ENCODE measurements at places on chromosomes 12 and 14. TPM values are rescaled to one million over a fixed set of nuclear protein-coding genes. Genes with fewer than 3 reads are reported as not detected.

IFI27 gene
- 2.2 TPM for total RNA-seq

PLEK2 gene
- total RNA-seq, result 1.4 TPM

CPSF6 gene
- total RNA-seq, result 80.9 TPM

TSPAN9 gene
- total RNA-seq, result 0.82 TPM

FOXG1 gene
- not detected for total RNA-seq

KRT6C gene
- not detected for total RNA-seq

OTOGL gene
- not detected for total RNA-seq

MSI1 gene
- total RNA-seq, result not detected

TDRD9 gene
- 0.17 TPM for total RNA-seq

TC2N gene
- total RNA-seq, result 138 TPM

TGM1 gene
- 3.9 TPM for total RNA-seq

- H3K27me3 ChIP-seq, result peaks cover 6% of the 10 kb centered on the region
- DNase-seq, result no peak
- no peak overlapping the region for H3K27ac ChIP-seq
- H3K4me1 ChIP-seq, result no peaks in the 10 kb centered on the region
Observed at GRCh38 chr14:69580009-69580577, 5.4 kb upstream of the CCDC177 start.

DNA sequence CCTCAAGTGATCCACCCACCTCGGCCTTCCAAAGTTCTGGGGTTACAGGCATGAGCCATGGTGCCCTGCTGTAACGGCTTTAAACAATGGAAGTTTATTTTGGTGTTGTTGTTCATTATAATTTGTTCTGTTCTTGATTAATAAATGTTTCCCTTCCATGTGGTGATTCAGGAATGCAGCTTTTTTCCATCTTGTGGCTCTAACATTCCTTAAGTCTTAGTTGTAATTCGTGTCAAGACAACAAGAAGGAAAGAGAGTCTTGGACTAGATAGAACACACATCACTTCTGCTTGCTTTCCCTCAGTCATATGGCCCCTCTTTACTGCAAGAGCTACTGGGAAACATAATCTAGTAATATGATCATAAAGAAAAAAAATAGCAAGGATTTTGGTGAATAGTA is 211.6 kb downstream of the SLC6A15 start:
- H3K4me3 ChIP-seq, result no peak overlapping the region
- no peak for DNase-seq
- no peaks in the 10 kb centered on the region for H3K36me3 ChIP-seq
- no peak overlapping the region for H3K27ac ChIP-seq
- no peaks in the 10 kb centered on the region for H3K4me1 ChIP-seq

DNA sequence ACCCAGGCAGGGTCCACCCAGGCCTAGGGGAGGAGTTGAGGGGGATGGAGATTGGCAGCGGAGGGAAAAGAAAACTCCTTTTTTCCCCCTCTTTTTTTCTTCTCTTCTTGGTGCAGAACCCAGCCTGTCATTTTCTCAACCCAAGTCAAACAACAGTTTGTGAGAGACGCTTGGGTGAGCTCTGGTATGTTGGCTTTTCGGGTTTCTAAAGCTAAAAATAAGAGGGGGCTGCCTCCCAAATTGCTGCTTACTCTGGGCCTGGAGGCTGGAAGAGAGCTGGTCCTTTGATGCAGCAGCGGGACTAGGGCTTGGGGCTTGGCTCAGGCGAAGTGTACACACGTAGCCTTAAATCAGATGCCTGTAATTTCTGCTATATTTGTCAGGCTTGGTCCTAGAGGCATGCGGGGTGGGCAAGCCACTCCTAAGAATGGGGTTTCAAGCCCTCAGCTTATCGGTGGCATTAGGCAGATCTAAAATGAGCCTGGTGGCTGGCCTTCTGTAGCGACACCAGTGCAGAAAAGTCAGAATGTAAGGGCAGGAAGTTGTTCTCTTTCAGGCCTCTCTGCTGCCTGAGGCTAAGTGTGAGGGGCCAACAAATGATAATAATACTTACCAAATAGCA is 816 bp upstream of the SLC8A3 start:
- no peak overlapping the region for H3K27ac ChIP-seq
- no peaks in the 10 kb centered on the region for H3K36me3 ChIP-seq
- no peak for DNase-seq
- H3K4me3 ChIP-seq, result no peak overlapping the region
- peaks cover 69% of the 10 kb centered on the region for H3K27me3 ChIP-seq
- H3K4me1 ChIP-seq, result peaks cover 30% of the 10 kb centered on the region

DNA sequence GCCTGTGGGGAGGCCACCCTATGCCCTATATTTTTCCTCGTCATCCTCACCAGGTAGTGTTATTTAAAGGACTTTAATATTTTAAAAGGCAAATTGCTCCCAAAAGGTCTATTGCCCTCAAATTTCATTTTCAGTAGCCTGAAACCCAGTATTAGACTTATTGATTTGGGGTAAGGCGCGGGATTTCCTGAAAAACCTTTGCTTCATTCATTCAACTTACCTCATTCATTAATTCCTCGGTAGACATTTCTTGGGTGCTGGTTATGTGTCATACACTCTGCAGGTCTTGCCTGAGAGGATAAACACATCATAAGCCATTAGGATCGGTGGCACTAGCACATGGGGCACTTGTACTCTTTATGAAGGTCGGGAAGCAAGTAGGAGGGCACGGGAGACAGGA is 99.2 kb downstream of the ARF6 start:
- H3K4me3 ChIP-seq, result no peak overlapping the region
- DNase-seq, result no peak
- H3K27ac ChIP-seq, result no peak overlapping the region
- no peaks in the 10 kb centered on the region for H3K36me3 ChIP-seq
- H3K4me1 ChIP-seq, result peaks cover 12% of the 10 kb centered on the region
- no peaks in the 10 kb centered on the region for H3K27me3 ChIP-seq

DNA sequence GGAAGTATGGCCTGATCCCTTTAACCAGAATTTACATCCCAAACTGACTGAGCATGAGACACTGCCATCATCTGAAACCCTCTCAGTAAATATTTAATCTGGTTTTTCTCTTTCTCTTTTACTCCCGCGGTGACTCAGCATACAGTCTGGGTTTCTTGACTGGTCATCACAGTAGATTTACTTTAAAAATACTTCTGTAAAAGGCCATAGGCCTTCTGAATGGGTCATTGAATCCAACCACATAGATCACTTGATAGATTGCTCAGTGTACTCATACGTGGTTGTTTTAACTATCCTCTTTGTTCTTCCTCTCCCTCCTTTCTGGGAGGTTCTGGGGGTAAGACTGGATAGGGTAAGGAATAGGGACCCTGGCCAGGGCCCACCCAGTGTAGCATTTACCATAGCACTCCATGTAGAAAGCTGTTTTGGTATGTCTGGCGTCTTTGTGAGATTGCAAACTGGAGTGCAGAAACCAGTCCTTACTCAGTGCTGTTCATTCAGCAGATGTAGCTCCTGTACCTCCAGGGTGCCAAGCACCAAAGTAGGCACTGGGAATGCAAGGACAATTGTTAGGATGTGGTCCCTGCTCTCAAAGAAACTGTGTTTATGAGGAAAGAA is 165.7 kb downstream of the SRGAP1 start:
- no peaks in the 10 kb centered on the region for H3K36me3 ChIP-seq
- no peak overlapping the region for H3K4me3 ChIP-seq
- DNase-seq, result no peak
- H3K27ac ChIP-seq, result no peak overlapping the region

GRCh38 chr12:47189728-47190127 is 110.0 kb upstream of the AMIGO2 start:
- H3K4me3 ChIP-seq, result no peak overlapping the region
- no peak overlapping the region for H3K27ac ChIP-seq
- H3K4me1 ChIP-seq, result peaks cover 58% of the 10 kb centered on the region
- no peak for DNase-seq
- H3K36me3 ChIP-seq, result peaks cover 37% of the 10 kb centered on the region

- peaks cover 95% of the 10 kb centered on the region for H3K36me3 ChIP-seq
- peak overlapping the region; percentile 61 for H3K4me3 ChIP-seq
- no peaks in the 10 kb centered on the region for H3K27me3 ChIP-seq
- H3K27ac ChIP-seq, result peak overlapping the region; percentile 99
- peaks cover 82% of the 10 kb centered on the region for H3K4me1 ChIP-seq
- no peak for DNase-seq
Observed at GRCh38 chr14:22524784-22525161, 64.3 kb downstream of the DAD1 start.

GRCh38 chr14:45891417-45892080 is 638.5 kb upstream of the MIS18BP1 start:
- H3K4me1 ChIP-seq, result no peaks in the 10 kb centered on the region
- DNase-seq, result no peak
- no peaks in the 10 kb centered on the region for H3K36me3 ChIP-seq
- no peaks in the 10 kb centered on the region for H3K27me3 ChIP-seq
- no peak overlapping the region for H3K27ac ChIP-seq

GRCh38 chr12:93135286-93136239 is 206.5 kb upstream of the EEA1 start:
- H3K4me3 ChIP-seq, result no peak overlapping the region
- H3K27me3 ChIP-seq, result no peaks in the 10 kb centered on the region
- no peak overlapping the region for H3K27ac ChIP-seq
- DNase-seq, result no peak
- no peaks in the 10 kb centered on the region for H3K4me1 ChIP-seq
- no peaks in the 10 kb centered on the region for H3K36me3 ChIP-seq

GRCh38 chr12:41302979-41303403 is 114.9 kb downstream of the PDZRN4 start:
- no peak overlapping the region for H3K27ac ChIP-seq
- DNase-seq, result no peak
- H3K4me1 ChIP-seq, result no peaks in the 10 kb centered on the region
- no peaks in the 10 kb centered on the region for H3K36me3 ChIP-seq

GRCh38 chr12:16675438-16675837 is 69.5 kb upstream of the LMO3 start:
- H3K4me1 ChIP-seq, result no peaks in the 10 kb centered on the region
- no peak for DNase-seq
- H3K36me3 ChIP-seq, result no peaks in the 10 kb centered on the region
- no peak overlapping the region for H3K27ac ChIP-seq
- no peak overlapping the region for H3K4me3 ChIP-seq
- no peaks in the 10 kb centered on the region for H3K27me3 ChIP-seq

DNA sequence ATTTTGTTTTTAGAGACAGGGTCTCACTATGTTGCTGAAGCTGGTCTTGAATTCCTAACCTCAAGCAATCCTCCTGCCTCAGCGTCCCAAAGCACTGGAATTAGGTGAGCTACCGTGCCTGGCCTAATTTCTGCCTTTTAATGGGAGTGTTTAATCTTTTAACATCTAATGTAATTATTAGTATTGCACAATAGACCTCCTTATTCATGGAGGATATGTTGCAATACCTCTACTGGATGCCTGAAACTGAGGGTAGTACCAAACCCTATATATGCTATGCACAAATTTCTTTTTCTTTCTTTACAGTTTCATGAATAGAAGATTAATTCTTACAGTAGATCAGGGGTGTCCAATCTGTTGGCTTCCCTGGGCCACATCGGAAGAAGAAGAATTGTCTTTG is 47.8 kb downstream of the MYRFL start:
- no peaks in the 10 kb centered on the region for H3K4me1 ChIP-seq
- no peaks in the 10 kb centered on the region for H3K36me3 ChIP-seq
- no peak overlapping the region for H3K4me3 ChIP-seq
- no peak overlapping the region for H3K27ac ChIP-seq
- DNase-seq, result no peak

- H3K36me3 ChIP-seq, result no peaks in the 10 kb centered on the region
- DNase-seq, result peak; percentile 59
- peaks cover 36% of the 10 kb centered on the region for H3K4me1 ChIP-seq
- no peaks in the 10 kb centered on the region for H3K27me3 ChIP-seq
- no peak overlapping the region for H3K4me3 ChIP-seq
- no peak overlapping the region for H3K27ac ChIP-seq
Observed at GRCh38 chr12:614411-614970, 48.8 kb downstream of the NINJ2 start.

DNA sequence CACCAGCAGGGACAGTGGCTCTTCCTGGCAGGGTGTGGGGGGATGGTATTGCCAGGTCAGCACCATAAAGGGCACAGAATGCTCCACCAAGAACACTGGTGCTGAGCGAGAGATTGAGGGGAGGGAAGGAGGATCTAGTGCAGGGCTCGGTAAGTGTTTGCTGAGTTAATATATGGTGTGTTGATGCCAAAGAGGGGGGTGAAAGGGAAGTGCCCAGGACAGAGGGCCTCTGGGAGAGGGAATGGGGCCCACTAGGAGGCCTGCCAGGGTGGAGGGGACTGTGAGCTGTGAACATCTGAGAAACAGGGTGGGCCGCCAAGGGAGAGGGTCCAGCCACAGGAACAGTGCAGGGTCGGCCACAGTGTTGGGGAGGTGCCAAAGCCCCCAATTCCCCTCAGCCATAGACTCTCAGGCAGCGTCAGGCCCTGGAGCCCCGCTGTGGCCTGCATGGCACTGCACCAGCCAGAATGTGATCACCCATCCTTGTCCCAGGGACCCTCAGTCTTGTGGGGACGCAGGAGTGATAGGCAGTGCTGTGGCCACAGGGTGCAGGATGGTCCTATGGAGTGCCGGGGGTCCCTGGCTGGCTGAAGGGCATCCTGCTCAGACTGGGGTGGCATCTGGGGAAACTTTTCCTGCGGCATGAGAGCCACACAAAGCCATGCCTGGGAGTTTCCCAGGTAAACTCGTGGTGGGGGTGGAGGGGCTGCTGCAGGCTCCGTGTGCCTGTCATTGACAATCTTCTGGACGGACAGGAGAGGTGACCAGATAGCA is 11.9 kb downstream of the RIN3 start:
- H3K4me1 ChIP-seq, result peaks cover 18% of the 10 kb centered on the region
- no peak overlapping the region for H3K4me3 ChIP-seq
- no peak overlapping the region for H3K27ac ChIP-seq
- H3K36me3 ChIP-seq, result no peaks in the 10 kb centered on the region
- no peak for DNase-seq

- no peak overlapping the region for H3K4me3 ChIP-seq
- H3K27me3 ChIP-seq, result no peaks in the 10 kb centered on the region
- no peak overlapping the region for H3K27ac ChIP-seq
Observed at GRCh38 chr12:7833831-7834230, 38.9 kb downstream of the SLC2A14 start.

GRCh38 chr12:93080994-93081809 is 152.1 kb upstream of the EEA1 start:
- H3K4me1 ChIP-seq, result no peaks in the 10 kb centered on the region
- H3K36me3 ChIP-seq, result no peaks in the 10 kb centered on the region
- DNase-seq, result no peak

GRCh38 chr12:97643924-97644323 is 181.3 kb downstream of the RMST start:
- no peaks in the 10 kb centered on the region for H3K4me1 ChIP-seq
- H3K36me3 ChIP-seq, result no peaks in the 10 kb centered on the region
- no peak for DNase-seq
